ENCODE measurements at places on chromosomes 7 and 10.

DNA sequence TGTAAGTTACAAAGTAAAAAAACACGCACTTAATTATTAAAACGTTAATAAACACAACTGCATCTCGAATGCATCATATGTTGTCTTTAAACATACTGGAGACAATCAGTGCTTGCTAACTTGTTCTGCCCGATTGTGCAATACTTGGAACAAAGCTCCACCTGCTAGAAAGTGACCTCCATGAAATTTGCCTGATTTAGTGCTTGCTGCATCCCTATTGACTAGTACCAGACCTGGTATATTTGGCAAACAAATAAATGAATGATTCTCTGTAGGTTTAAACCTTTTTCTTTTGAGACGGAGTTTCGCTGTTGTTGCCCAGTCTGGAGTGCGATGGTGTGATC lies 6.2 kb downstream of the BZW2 start:
- DNase-seq = no peak

DNA sequence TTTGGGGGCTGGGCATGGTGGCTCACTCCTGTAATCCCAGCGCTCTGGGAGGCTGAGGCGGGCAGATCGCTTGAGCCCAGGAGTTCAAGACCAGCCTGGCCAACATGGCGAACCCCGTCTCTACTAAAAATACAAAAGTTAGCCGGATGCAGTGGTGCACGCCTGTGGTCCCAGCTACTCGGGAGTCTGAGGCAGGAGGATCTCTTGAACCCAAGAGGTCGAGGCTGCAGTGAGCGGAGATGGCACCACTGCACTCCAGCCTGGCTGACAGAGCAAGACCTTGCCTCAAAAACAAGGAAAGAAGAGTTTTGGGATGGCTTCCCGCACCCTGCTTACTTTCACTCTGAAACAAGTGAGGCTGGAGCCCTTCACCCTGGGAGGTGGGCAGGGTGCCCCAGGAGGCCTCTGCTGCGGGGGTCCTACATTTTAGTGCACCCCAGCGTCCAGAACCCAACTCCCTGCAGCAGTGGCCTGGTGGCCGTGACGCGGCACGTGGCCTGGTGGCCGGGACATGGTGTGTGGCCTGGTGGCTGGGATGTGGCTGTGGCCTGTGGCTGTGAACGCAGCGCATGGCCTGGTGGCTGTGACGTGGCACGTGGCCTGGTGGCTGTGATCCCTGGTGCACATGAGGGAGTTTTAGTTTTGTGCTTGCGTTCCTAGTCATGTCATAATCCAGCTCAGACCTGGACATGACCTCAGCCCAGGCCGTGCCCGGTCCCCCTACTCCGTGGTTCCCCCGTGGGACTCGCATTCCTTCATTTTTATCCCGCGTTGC lies 9.3 kb downstream of the KNDC1 start:
- no peak for DNase-seq

- no peak for DNase-seq
Measured at GRCh38 chr7:27424231-27424630, 181.6 kb downstream of the EVX1 start.

GRCh38 chr7:155496267-155497005 lies 38.5 kb downstream of the EN2 start:
- DNase-seq = no peak

DNA sequence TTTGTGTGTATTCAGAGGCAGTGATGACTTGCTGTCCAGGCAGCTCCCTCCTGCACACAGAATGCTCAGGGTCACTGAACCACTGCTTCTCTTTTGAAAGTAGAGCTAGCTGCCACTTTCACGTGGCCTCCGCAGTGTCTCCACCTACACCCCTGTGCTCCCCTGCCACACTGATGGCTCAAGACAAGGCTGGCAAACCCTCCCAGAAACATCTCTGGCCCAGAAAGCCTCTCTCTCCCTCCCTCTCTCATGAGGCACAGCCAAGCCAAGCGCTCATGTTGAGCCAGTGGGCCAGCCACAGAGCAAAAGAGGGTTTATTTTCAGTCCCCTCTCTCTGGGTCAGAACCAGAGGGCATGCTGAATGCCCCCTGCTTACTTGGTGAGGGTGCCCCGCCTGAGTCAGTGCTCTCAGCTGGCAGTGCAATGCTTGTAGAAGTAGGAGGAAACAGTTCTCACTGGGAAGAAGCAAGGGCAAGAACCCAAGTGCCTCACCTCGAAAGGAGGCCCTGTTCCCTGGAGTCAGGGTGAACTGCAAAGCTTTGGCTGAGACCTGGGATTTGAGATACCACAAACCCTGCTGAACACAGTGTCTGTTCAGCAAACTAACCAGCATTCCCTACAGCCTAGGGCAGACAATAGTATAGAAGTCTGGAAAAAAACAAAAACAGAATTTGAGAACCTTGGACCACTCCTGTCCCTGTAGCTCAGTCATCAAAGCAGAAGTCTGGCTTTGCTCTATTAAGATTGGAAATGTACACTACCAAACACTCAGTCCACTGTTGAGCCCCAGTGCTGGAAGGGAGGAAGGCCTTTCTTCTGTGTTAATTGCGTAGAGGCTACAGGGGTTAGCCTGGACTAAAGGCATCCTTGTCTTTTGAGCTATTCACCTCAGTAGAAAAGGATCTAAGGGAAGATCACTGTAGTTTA lies 15.8 kb downstream of the SCD start:
- no peak for DNase-seq

GRCh38 chr10:69710008-69710888 lies 80.2 kb downstream of the FAM241B start:
- DNase-seq = no peak

- no peak for DNase-seq
Measured at GRCh38 chr7:82675396-82675795, 231.8 kb upstream of the CACNA2D1 start.

DNA sequence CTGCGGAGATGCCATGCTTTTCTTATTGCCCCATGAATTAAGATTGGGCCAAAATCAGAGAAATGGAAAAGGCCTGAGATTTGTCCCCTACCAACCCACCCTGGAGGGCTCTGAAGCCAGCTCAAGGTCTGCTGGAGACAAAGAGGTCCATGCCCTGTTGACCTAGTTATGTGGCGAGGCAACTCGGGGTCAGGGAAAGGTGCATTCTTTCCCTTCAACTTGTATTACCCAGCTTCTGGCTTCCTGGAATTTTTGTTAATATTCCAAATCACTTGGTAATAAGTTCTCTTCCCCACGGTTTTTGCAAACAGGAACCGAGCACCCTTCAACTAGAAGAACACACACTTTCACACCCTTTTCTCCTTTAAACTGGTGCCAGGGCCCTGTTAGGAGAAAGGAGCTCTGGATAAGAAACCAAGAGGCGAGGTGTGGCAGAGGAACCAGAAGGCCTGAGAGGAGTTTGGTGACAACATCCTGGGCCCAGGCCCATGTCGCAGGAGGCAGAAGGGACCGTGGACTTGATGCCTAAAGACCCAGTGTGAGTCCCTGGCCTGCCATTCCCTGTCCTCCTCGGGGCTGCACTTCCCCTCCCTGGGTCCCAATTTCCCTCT lies 12.5 kb upstream of the SFRP5 start:
- DNase-seq = no peak

DNA sequence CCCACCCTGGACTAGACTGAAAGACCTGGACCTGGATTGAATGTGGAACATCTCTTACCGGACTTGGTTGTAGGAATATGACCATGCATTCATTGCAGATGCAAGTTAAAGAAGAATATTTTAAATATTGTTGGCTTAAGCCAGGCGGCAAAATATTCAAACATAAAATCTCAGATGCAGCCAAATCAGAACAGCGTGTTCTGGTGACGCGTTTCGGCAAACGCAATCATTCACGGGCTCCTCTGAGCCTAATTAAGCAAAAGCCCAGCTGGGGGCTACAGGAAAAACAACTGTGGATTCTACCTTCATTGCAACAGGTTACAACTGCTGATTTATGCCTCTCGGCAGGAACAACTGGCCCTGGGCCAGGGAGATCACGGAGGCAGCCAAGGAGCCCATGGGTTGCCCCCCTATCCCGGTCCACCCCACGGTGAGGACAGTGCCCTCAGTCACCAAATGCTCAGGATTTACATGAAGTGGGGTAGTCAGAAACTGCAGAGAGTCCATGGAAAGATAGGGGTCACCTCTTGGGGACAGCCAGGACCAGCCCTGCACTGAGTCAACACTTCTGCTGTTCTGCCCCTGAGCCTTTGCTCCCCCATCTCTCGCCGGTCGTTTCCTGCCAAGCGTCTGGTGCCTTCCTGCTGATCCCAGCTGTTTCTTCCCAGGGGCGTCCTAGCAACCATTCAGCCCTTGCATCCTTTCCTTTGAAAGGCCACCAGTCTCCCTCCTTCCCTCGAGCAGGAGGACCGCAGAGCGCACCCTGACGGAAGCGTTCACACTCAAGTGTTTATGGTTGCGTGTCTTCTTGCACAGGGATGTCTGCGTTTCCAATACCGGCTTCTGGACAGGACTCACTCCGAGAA lies 64.4 kb upstream of the SFMBT2 start:
- no peak for DNase-seq

- no peak for DNase-seq
Measured at GRCh38 chr10:5665373-5666007, 905 bp downstream of the ASB13 start.

DNA sequence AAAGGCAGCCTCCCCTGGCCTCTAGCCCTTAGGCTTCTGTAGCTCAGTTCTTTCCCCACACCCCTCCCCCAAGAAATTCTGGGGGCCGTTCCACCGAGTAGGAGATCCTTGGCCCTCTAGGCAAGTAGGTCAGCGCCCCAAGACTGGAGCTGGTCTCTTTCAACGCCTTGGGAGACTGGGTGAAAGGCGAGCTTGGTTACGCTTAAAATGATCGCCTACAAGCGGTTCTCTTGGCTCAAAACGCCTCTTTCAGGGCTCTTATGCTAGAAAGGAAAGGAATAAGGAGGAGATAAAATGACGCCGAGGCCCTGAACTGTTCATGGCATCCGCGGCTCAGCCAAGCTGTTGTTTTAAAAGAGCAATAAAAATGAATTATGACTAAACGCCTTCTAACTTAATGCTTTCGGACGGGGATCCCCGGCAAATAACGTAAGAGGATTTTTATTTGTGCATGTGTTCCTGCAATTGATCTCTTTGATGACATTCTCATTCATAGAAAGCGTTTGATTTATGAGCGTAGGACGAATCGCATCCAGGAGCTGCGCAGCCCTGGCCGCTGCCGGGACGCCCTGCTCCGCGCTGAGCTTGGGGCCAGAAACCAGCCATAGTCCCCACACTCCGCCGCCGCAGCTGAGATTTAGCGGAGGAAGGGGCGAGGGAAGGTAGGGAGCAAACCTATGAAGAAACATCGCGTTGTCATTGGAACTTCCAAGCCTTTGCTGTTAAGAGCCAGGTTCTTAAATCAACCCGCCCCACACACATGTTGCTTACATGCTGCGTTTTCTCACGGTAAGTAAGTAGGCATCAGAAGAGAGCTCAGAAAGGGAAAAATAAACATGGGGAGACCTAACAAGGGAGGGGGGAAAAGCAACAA lies 3.0 kb upstream of the HOXA1 start:
- no peak for DNase-seq

- no peak for DNase-seq
Measured at GRCh38 chr10:5465976-5466450, 33.4 kb downstream of the CALML5 start.

GRCh38 chr7:128899392-128899791 lies 11.1 kb downstream of the KCP start:
- DNase-seq = no peak

DNA sequence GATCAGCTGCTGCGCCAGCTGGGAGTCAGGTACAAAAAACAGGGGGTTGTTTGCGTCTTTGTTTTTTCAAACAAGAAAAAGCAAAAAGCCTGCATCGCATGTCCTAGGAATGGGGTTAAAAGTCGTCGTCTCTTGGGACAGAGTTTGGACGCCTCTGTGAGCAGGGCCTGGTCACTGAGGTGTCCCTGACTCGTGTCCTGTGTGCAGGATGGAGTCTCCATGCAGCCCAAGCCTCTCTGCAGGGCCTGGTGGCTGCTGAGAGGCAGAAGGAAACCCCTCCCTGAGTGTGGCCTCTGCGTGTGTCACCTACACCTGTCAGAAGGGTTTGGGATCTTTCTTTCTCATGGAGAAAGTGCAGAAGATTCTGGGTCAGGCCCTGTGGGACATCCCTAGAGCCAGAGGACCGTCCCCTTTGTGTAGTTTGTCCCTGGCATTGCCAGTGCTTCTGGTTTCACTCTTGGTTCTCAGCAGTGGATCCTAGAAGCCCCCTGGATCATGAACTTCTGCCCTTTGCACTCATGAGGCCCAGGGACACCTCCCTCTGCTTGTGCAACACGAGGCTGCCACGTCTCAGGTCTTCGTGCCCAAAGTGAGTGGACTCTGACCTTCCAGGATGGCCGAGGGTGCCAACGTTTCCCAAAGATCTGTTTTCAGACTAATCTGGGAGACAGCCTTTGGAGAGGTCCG lies 75.0 kb downstream of the PRKAG2 start:
- DNase-seq = no peak

GRCh38 chr7:28392289-28392688 lies 20.0 kb upstream of the CREB5 start:
- no peak for DNase-seq

DNA sequence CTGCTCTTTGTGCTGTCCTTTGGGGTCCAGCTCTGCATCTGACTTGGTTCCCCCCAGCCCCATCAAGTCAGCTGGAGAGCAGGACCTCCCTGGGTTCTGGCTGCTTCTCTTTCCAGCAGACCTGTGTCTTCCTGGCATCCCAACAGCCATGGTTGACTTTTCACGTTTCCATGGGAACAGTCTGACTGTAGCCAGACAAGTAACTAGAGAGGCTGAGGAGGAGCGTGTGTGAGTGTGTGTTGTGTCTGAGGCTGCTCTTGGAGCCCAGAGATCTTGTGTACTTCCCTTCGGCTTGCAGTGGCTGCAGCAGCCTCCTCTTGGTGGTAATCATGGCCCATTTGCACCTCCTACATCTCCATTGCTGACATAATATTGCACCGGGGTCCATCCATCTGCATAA lies 332.0 kb downstream of the RPS24 start:
- no peak for DNase-seq

- DNase-seq = no peak
Measured at GRCh38 chr10:21673668-21674067, 139.6 kb downstream of the MLLT10 start.

DNA sequence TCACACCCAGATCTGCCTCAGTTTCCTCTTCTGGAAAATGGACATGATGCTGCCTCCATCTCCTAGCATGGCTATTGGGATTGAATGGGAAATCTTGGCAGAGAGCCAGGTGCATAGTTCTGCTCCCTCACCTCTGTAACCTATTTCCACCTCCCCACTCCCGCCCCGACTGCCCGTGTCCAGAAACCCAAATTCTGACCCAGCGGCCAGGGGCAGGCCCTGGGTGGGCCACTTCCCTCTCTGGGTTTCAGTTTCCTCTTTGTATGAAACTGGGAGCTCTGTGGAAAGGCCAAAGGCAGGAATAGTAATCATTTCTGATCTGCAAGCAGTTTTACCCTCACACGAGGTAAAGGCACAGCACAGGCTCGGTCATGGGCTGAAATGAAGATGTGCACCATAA lies 74.1 kb upstream of the DUSP5 start:
- DNase-seq = no peak

DNA sequence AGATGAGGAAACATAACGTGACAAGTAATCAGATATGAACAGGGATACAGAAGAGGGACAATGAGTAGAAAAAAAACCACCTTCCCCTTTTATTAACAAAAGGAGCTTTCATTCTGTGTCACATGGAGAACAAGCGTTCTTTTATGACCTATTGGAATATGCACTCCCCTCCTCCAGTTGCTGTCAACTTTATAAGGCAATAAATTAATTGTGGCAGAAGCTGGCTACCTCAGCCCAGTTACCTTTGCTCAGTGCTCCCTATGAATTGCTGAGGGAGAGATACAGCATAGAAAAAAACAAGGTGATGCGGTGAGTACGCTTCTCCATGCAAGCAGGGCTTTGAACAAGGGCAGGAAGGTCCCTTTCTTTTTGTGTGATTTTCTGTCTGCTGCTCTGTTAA lies at the start of gene MGAM2:
Gene MGAM2, plus strand, starts transcription at position 220 of the 400 bp plus-strand sequence. CDS start 5,156 bp downstream, outside the sequence.
- no peak for DNase-seq

GRCh38 chr7:156773966-156774365 lies 119.0 kb downstream of the LMBR1 start:
- peak; percentile 16 for DNase-seq
